ENCODE measurements at places on chromosomes 16 and 17. TPM values are rescaled to one million over a fixed set of nuclear protein-coding genes. Genes with fewer than 3 reads are reported as not detected.

The DNASE1L2 gene
- 0.64 TPM for total RNA-seq

The CCDC40 gene
- total RNA-seq: 1.3 TPM

The FLOT2 gene
- 27.6 TPM for total RNA-seq

The NGFR gene
- total RNA-seq: 0.62 TPM

The PLXDC1 gene
- total RNA-seq: 1.2 TPM

Measured in M059J (cell line).